Globus pallidus (tissue), 1 donor: ENCODE measurements at places on chromosomes 2 and 18.
A peak's percentile ranks its signal among the peaks of the same experiment; 100 is the strongest.

GRCh38 chr2:501130-501529, 176.1 kb downstream of the TMEM18 start:
- no peak for DNase-seq

GRCh38 chr2:49980774-49981173, 826.5 kb upstream of the FSHR start:
- no peak for DNase-seq

DNA sequence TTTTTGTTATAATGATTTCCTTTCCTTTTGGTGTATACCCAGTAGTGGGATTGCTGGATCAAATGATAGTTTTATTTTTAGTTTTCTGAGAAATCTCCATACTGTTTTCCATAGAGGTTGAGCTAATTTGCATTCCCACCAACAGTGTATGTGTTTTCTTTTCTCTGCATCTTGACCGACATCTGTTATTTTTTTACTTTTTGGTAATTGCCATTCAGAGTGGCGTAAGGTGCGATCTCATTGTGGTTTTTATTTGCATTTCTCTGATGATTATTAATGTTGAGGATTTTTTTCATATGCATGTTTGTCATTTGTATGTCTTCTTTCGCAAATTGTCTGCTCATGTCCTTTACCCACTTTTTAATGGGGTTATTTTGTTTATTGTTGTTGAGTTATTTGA, 58.1 kb downstream of the ARHGAP25 start:
- DNase-seq = no peak

DNA sequence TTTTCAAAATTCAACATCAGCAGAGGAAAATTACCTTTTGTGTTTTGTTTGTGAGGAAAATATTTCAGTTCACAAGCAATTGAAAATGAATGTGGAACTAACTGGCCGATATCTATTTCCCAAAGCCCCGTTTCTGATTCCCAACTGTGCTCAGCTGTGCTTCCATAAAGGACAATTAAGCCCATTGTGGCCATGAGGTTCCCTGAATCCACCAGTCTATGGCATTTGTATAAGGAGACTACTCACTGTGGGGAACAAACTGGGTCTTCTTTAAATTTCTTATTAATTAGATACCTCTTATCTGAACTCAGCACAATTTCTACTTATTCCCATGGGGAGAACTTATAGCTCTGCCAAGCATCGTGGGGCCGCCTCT, 31.4 kb upstream of the AGAP1 start:
- DNase-seq = peak; percentile 68

DNA sequence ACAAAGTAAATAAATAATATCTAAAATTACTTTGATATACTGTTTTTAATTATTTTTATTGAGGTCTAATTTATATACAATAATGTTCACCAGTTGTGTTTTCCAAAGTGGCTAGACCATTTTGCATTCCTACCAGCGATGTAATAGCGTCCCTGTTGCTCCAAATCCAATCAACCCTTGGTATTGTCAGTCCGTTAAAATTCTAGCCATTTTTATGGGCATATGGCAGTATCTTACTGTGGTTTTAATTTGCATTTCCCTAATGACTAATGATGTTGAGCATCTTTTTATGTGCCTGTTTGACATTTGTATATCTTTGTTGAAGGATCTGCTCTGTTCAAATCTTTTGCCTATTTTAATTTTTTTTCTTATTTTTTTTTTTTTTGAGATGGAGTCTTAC, 185.0 kb downstream of the PRPF40A start:
- no peak for DNase-seq

- no peak for DNase-seq
Measured at GRCh38 chr2:66164470-66164869, 270.5 kb upstream of the MEIS1 start.

GRCh38 chr2:218981881-218982585, 3.0 kb downstream of the FEV start:
- DNase-seq = no peak

- DNase-seq = no peak
Measured at GRCh38 chr2:229003256-229003655, 267.8 kb downstream of the PID1 start.

DNA sequence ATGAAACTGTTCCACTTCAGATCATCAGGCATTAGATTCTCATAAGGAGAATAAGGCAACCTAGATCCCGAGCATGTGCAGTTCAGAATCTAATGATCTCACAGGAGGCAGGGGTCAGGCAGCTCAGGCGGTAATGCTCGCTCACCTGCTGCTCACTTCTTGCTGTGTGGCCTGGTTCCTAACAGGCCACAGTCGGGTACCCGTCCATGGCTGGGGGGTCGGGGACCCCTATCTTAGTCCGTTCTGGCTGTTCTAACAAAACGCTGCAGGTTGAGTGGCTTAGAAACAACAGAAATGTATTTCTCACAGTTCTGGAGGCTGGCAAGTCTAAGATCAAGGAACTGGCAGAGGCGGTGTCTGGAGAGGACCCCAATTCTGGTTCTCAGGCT, 79.2 kb downstream of the ASB1 start:
- no peak for DNase-seq

DNA sequence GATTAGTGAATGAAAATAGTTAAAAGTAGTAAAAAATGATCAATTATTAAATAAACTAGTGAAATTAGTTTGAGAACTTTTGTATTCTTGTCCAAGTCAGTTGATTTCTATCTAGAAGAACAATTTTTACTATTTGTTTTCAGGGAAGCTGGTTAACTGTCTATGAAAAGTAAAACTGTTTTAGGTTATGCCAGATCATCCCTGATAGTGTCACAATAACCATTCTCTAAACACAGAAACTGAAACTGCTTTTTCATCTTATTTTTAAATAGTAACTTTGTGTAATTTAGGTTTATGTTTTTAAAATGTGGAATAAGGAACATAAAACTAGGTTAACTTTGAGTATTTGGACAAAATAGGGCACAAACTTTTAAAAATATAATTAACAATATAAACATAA, 1087.2 kb downstream of the DPP10 start:
- no peak for DNase-seq

DNA sequence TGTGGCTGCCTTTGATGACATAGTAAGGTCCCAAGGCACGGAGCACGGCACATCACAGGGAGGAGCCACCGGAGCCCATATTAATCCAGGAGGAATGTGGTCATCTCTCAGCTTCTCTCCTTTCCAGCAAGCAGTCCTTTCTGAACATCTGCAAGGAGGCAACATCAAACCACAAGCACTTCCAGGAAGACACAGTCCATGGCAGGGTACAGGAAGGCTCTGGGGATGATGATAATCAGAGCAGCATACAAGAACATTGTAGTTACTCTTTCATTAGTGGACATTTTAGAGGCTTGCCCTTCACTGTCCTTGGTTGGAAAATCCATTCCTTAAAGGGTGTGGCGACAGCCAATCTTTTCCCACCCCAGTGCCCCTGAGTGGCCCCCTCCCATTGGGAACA, 31.1 kb downstream of the YPEL5 start:
- no peak for DNase-seq

GRCh38 chr2:28577791-28578680, 82.2 kb downstream of the PLB1 start:
- no peak for DNase-seq

DNA sequence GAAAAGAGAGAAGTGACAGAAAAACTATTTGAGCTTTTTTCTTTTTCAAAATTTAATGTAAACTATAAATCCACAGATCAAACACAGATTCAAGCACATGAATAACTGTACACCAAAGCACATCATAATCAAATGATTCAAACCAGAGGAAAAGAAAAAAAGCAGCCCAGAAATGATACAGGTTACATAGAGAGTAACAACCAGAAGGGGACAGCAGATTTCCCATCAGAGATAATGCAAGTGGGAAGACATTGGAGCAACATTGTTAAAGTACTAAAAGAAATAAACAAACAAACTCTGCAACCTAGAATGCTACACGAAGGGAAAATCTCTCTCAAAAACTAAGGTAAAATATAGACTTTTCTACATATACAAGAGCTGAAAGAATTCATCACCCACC, 34.5 kb downstream of the CMPK2 start:
- DNase-seq = no peak

GRCh38 chr2:5694306-5694705, 2.1 kb downstream of the SOX11 start:
- DNase-seq = no peak

DNA sequence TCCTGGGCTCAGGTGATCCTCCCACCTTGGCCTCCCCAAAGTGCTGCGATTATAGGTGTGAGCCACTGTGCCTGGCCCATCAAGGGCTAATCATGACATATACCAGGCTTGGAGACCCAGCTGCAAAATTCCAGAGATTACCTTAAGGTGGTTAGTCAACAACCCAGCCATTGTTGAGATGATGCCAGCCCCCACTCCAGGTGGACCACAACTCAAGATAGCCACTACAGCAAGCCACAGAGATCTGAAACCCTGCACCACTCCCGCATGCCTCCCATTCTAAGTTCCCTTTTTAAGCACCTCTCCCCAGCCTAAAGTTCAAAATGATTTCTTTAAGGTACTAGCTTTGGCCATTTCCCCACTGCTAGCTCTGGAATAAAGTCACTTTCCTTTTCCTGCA, 4.6 kb upstream of the CLK1 start:
- DNase-seq = no peak

DNA sequence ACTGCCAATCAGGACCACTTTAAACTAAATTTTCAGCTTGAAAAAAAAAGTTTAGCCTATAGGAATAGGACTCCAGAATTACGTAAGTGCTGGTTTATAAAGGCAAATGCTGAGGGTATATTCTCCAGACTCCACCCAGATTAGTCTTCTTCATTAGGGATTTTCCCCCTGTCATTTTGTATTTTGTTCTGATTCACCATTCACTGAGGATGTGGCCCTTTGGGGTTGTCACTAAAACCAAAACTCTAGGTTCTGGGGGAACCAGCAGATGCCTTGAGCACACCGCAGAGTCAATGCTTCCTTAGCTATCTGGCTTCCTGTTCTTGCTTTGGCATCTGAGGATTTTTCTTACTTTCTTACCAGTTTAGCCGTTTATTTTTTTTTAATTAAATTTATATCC, 10.5 kb downstream of the SCYGR4 start:
- DNase-seq = no peak

DNA sequence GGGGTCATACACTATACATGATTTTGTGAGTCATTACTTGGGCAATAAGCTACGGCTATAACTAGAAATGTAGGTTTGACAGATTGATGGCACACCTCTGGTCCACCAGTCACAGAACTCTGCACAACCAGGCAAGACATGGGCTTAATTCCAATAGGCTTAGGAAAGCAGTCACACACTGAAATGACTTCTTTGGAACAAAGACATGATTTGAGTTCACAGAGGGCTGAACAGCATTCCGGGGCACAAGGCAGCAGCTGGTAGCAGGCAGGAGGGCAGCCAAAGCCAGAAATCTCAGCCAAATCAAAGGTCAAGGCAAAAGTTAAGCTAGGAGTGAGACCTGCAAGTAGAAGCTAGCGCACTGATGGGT, 27.4 kb downstream of the FABP1 start:
- peak; percentile 43 for DNase-seq

- DNase-seq = no peak
Measured at GRCh38 chr2:108967757-108968156, 21.3 kb downstream of the EDAR start.

- peak; percentile 84 for DNase-seq
Measured at GRCh38 chr2:33577084-33577483, 22.0 kb downstream of the FAM98A start.

GRCh38 chr2:19689646-19690168, 212.1 kb downstream of the TTC32 start:
- no peak for DNase-seq

DNA sequence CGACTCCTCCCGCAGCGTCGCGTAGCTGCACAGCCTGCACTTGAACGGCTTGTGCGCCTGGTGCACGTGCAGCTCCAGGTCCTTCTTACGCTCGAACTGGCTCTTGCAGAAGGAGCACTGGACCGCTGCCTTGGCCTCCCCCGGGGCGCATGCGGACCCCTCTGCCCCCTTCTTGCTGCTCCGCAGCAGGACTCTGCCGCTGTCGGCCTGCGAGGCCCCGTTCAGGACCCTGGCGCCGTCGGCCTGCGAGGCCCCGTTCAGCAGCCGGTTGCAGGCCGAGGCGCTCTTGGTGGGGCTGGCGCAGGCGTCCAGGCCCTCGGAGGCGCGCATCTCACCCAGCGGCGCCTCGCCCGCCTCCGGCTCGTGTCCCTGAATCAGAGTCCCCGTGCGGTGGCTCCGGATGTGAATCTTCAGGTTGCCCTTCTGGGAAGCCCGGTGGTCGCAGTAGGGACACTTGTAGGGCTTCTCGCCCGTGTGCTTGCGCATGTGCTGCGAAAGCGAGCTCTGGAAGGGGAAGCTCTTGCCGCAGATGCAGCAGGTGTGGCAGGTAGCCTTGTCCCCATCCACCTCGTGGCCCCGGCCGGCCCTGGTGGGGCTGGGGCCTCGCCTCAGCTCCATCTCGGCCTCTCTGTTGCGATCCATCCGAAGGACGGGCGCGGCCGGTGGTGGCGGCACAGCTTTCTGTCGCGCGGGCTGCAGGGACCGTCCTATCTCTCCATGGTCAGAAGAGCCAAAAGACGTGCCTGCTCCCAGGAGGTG, 52.5 kb downstream of the ZNF516 start:
- no peak for DNase-seq

DNA sequence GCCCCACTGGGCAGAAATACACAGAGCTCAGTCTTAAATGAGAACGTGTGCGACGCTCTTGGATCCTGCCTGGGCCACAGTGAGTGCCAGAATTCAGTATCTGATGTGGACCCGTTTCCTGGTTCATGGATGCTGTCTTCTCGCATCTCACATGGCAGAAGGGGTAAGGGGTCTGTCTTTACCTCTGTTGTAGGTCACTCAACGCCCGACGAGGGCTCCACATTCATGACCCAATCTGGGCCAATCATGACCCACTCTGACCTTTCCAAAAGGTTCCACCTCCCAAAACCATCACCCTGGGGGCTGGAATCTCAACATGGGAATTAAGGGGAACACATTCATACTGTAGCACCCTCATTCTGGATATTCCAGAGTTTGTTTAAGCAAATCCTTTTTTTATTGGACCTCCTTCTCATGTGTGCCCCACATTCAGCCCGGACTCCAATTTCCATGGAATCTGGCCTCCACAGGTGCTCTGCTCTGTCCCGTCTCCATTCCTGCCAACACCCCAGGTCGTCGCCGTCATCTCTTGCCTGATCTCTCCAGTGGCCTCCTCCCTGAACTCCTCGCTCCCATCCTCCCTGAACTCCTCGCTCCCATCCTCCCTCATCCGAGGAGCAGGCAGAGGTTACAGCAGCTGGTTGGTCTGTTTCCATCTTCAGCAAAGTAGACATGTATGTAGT, 78.9 kb upstream of the OTOS start:
- DNase-seq = no peak

GRCh38 chr2:201839727-201840126, 33.4 kb downstream of the CDK15 start:
- no peak for DNase-seq

- DNase-seq = peak; percentile 45
Measured at GRCh38 chr2:213806125-213806726, 522.0 kb downstream of the SPAG16 start.

- DNase-seq = no peak
Measured at GRCh38 chr2:181268174-181268867, 188.9 kb upstream of the ITGA4 start.

GRCh38 chr2:161103451-161103831, 56.8 kb upstream of the TANK start:
- DNase-seq = no peak

- DNase-seq = no peak
Measured at GRCh38 chr2:46273919-46274318, 23.3 kb upstream of the EPAS1 start.
